ENCODE measurements at places on chromosomes 13 and 19. TPM values are rescaled to one million over a fixed set of nuclear protein-coding genes. Genes with fewer than 3 reads are reported as not detected.

Gene TSKS
- total RNA-seq, result not detected

DNA sequence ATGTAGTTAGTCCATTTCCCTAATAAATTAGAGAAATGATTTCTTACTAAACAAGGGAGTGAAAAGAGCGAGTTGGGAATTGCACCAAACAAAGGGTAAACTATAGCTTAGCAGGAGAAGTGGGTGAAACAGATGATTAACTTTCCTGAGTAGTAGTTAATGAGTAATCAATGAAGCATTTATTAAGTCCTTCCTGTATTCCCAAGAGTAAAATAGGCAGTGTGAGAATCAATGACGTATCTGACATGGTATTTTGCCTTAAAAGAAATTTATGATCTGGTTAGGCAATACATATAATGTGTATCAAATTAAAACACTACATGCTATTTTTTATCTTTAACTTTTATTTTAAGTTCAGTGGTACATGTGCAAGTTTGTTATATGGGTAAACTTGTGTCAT is 142.8 kb downstream of the KLF5 start:
- no peaks in the 10 kb centered on the region for H3K36me3 ChIP-seq
- DNase-seq, result no peak
- no peaks in the 10 kb centered on the region for H3K4me1 ChIP-seq
- H3K27me3 ChIP-seq, result no peaks in the 10 kb centered on the region
- no peak overlapping the region for H3K4me3 ChIP-seq

Gene OR2Z1
- not detected for total RNA-seq

GRCh38 chr19:22260499-22260898 is 25.7 kb upstream of the ZNF729 start:
- DNase-seq, result no peak
- H3K27me3 ChIP-seq, result peaks cover 3% of the 10 kb centered on the region
- H3K4me3 ChIP-seq, result no peak overlapping the region
- no peaks in the 10 kb centered on the region for H3K4me1 ChIP-seq
- no peaks in the 10 kb centered on the region for H3K36me3 ChIP-seq

DNA sequence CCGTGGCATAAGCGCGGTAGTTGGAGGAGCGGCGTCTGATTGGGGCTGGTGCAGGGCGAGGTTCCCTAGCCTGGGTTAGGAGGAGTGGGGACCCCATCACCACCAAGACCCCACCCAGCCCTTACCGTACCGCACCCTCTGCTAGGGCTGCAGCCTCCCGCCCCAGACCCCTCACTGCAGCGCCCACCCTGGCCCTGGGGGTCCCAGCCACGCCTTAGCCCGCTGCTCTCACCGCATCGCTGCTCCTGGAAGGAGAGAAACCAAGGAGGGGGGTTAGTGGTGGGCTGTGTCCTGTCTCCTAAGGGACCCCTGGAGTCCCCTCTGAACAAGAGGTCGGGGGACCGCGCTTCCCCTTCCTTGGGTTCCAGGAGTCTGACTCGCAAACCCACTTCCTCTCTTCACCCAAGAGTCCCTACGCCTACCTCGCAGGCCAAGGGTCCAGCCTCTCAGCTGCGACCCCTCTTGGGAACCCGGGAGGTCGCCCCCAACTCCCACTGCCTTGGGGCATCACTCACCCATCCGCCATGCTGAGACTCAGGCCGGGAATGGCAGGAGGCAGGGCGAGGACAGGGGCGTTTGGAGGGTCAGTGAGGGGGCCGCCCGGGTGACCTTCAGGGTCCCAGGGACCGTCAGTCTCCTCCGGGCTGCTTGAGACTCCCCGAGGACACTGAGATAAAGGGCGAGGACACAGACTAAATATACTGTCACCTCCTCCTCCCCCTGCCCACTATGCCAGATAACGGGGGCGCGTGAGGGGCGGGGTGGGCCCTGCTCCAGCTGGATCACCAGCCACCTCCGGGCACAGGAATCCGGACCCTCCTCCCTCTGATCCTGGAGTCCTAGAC is at the start of gene TNNI3:
TSS of gene TNNI3 (minus strand) at position 669 of the 845 bp plus-strand sequence. CDS start at position 526, 143 bp downstream.
- H3K4me1 ChIP-seq, result no peaks in the 10 kb centered on the region
- peaks cover 96% of the 10 kb centered on the region for H3K27me3 ChIP-seq
- H3K27ac ChIP-seq, result no peak within 1 kb of the TSS
- no peaks in the 10 kb centered on the region for H3K36me3 ChIP-seq

Gene NXNL1
- not detected for total RNA-seq

- H3K4me3 ChIP-seq, result no peak overlapping the region
- peaks cover 4% of the 10 kb centered on the region for H3K36me3 ChIP-seq
- no peaks in the 10 kb centered on the region for H3K4me1 ChIP-seq
- no peak for DNase-seq
- no peaks in the 10 kb centered on the region for H3K27me3 ChIP-seq
- no peak overlapping the region for H3K27ac ChIP-seq
Observed at GRCh38 chr13:77184455-77184854, 142.4 kb downstream of the MYCBP2 start.

Gene MEGF8
- total RNA-seq, result 21.6 TPM

GRCh38 chr13:43662976-43663375 is 123.8 kb downstream of the ENOX1 start:
- no peak overlapping the region for H3K4me3 ChIP-seq
- peaks cover 29% of the 10 kb centered on the region for H3K4me1 ChIP-seq
- no peak for DNase-seq
- peak overlapping the region; percentile 73 for H3K27ac ChIP-seq
- no peaks in the 10 kb centered on the region for H3K36me3 ChIP-seq

DNA sequence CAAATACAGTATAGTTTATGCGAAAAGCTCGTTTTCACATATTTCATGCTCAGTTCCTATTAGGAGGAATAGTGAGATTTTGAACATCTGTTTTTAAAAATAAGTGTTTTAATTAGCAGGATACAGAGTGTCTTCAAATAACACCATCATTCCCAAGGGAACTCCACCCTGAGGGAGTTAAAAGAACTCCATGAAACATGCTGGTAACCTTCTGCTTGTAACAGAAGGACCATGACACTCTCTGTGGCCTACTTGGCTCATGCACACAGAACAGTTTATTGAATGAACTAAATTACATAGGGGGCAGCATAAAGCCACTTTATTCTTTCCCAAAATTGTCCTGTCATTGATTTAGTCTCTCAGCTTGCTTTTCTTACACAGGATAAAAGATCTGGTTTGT is 809.5 kb upstream of the SLITRK6 start:
- no peaks in the 10 kb centered on the region for H3K4me1 ChIP-seq
- H3K27me3 ChIP-seq, result no peaks in the 10 kb centered on the region
- no peak overlapping the region for H3K4me3 ChIP-seq
